ENCODE measurements at places on chromosomes 4 and X. TPM values are rescaled to one million over a fixed set of nuclear protein-coding genes. Genes with fewer than 3 reads are reported as not detected.
A peak's percentile ranks its signal among the peaks of the same experiment; 100 is the strongest.

The TMPRSS11A gene
- 0.81 TPM for total RNA-seq

The TLL1 gene
- 0.48 TPM for total RNA-seq

The AKAP14 gene
- total RNA-seq, result 0.92 TPM

The SLC49A3 gene
- total RNA-seq, result 3.3 TPM

The SHROOM4 gene
- 3.9 TPM for total RNA-seq

GRCh38 chr4:1309261-1310010, 19.7 kb downstream of the MAEA start:
- H3K27ac ChIP-seq, result peak overlapping the region; percentile 71
- no peaks in the 10 kb centered on the region for H3K27me3 ChIP-seq
- peak overlapping the region; percentile 79 for H3K4me3 ChIP-seq
- peaks cover 18% of the 10 kb centered on the region for H3K36me3 ChIP-seq

- H3K4me3 ChIP-seq, result no peak overlapping the region
- no peak overlapping the region for H3K27ac ChIP-seq
- peaks cover 20% of the 10 kb centered on the region for H3K4me1 ChIP-seq
- H3K36me3 ChIP-seq, result peaks cover 28% of the 10 kb centered on the region
- H3K27me3 ChIP-seq, result no peaks in the 10 kb centered on the region
Observed at GRCh38 chr4:7872264-7872771, 67.3 kb downstream of the AFAP1 start.

DNA sequence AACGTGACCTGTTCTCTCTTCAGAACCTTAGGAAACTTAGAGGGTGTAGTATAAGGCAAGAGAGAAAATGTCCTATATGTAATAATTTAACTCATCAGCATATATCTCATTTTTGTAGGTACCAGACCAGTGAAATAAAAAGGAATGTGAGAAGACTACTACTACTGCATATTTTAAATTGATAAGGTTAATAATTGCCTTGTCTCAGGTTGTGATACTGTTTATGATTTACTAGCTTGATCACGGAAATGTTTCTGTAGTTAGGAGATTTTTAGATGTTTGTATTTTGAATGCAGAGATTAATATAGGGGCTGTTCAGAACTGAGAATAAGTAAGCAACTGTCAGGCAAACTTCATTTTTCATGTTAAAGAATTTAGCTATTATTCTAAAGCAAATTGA, 1563.4 kb downstream of the C4orf33 start:
- no peak for DNase-seq
- no peak overlapping the region for H3K4me3 ChIP-seq
- H3K27ac ChIP-seq, result no peak overlapping the region
- H3K36me3 ChIP-seq, result no peaks in the 10 kb centered on the region

DNA sequence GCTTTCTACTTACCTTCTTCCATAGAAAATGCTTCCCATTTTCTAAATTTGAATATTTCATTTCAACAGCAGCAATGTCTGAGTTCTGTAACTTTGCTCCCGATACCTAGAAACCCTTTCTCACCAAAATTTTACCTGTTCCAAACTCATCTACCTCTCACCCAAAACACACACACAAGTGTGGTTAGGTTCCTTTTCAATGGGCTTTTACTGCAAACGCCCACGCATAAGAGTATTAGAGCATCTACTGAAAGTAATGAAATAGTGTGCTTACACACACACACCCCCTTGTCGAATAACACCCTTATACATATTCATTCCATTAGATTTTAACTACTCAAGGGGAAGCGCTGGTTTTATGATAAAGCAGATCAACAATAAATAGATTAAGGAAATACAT, 610.3 kb upstream of the AADAT start:
- no peak for DNase-seq
- no peaks in the 10 kb centered on the region for H3K27me3 ChIP-seq
- no peaks in the 10 kb centered on the region for H3K4me1 ChIP-seq
- H3K36me3 ChIP-seq, result no peaks in the 10 kb centered on the region
- no peak overlapping the region for H3K27ac ChIP-seq
- H3K4me3 ChIP-seq, result no peak overlapping the region

DNA sequence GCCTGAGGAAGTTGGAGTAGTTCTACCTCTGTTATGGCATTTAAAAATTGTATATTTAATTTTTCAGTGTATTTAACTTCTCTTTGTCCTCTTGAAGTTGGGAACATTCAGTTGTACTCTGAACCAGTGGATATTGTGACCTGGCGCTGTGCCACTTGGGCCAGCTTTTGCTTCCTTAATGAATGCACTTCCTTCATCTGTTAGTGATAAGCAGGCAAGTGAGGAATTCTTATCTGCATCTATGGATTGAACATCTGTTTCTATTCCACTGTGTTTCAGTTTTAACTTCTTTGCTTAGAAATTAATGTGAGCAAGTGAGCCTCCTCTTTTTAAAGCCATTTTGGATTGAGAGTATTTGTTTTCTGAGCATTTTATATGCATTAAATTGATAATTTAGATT, 128.3 kb downstream of the UCHL1 start:
- H3K36me3 ChIP-seq, result peaks cover 7% of the 10 kb centered on the region
- DNase-seq, result no peak
- peaks cover 19% of the 10 kb centered on the region for H3K4me1 ChIP-seq
- H3K27me3 ChIP-seq, result no peaks in the 10 kb centered on the region
- no peak overlapping the region for H3K27ac ChIP-seq
- H3K4me3 ChIP-seq, result no peak overlapping the region

DNA sequence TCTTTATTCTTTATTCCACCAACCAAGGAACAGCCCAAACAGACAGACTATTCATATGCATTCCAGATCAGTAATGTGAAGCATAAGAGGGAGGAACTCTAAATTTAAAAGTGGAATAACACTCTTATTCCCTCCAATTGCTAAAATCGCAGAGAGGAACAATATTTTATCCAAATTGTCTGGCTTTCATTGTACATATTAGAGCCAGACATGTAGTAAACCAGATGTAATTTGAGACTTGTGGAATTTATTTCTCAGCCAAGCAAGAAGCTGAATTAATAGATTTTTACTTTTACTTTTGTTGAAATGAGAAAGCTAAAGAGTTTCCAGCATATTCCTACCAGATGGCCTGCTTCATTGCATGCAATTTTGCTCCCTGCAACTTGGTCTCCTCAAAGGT, 674.6 kb upstream of the SLIT2 start:
- H3K4me1 ChIP-seq, result no peaks in the 10 kb centered on the region
- H3K27me3 ChIP-seq, result no peaks in the 10 kb centered on the region
- no peak overlapping the region for H3K27ac ChIP-seq
- DNase-seq, result no peak
